ENCODE measurements at places on chromosomes 5 and 9. TPM values are rescaled to one million over a fixed set of nuclear protein-coding genes. Genes with fewer than 3 reads are reported as not detected.

The RAD1 gene
- total RNA-seq: 37.7 TPM

The TMEM174 gene
- total RNA-seq: not detected

The RPL12 gene
- total RNA-seq: 1,251 TPM

The MRPS30 gene
- total RNA-seq: 37.9 TPM

The MINAR2 gene
- total RNA-seq: not detected

The MAMDC2 gene
- total RNA-seq: 0.12 TPM

The PKD2L2 gene
- not detected for total RNA-seq

The OCLN gene
- 0.91 TPM for total RNA-seq

The NEUROG1 gene
- total RNA-seq: not detected

The CFAP77 gene
- not detected for total RNA-seq

The PCDHGB5 gene
- not detected for total RNA-seq

Measured in activated CD8-positive, alpha-beta memory T cell treated with anti-CD3 and anti-CD28 coated beads, Interleukin-2, amount 10 ng/mL, durations not matched to agents 7 days and 5 days (primary cell).